ENCODE measurements at places on chromosomes 4 and X.

GRCh38 chrX:49840679-49841078, 11.6 kb downstream of the PAGE4 start:
- peak; percentile 3 for DNase-seq

- DNase-seq, result no peak
Measured at GRCh38 chr4:22174640-22175039, 226.1 kb upstream of the KCNIP4 start.

GRCh38 chrX:140762061-140762460, 52.5 kb downstream of the LINC00632 start:
- no peak for DNase-seq

DNA sequence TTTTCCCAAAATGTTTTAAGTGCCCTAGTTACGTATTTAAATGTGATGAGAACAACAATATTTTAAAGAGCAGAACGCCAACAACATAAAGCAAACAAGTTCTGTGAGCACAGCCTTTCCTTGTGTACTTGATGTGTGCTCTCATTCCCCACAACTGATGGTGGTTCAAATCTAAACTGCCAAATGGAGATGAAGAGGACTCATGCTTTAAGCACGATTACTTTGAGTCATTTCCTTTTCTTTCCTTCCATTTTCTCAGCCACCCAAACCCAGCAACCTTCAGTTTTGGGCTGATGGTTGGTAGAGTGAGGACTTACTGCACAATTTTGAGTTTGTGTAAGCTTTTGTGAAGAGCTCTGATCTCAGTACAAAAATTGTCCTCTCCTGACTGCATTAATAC, 1.7 kb downstream of the NSD2 start:
- DNase-seq, result no peak

- DNase-seq, result no peak
Measured at GRCh38 chr4:14000091-14000814, 372.7 kb upstream of the BOD1L1 start.

- no peak for DNase-seq
Measured at GRCh38 chrX:57596516-57596915, 4.7 kb downstream of the ZXDB start.

- DNase-seq, result no peak
Measured at GRCh38 chrX:113548308-113549015, 707.8 kb upstream of the AMOT start.

Data from activated CD8-positive, alpha-beta memory T cell treated with anti-CD3 and anti-CD28 coated beads for 1 hour (primary cell).